H1 (cell line): ENCODE measurements at places on chromosomes 4 and X.
A peak's percentile ranks its signal among the peaks of the same experiment; 100 is the strongest.

- DNase-seq: no peak
These were observed 297.8 kb downstream of the RAPGEF2 start for GRCh38 chr4:159400558-159401225.

DNA sequence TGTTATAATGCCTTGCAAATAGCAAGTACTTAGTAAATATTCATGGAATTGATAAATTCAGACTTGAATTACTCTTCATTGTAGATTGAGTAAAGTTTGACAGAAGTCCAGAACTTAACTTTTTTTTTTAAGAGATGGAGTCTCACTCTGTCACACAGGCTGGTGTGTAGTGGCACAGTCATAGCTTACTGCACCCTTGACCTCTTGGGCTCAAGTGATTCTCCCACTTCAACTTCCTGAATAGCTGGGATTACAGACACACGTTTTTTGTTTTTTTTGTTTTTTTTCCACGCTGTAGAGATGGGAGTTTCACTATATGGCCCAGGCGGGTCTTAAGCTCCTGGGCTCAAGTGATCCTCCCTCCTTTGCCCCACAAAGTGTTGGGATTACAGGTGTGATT lies 32.1 kb downstream of the UBE2K start:
- no peak for DNase-seq

DNA sequence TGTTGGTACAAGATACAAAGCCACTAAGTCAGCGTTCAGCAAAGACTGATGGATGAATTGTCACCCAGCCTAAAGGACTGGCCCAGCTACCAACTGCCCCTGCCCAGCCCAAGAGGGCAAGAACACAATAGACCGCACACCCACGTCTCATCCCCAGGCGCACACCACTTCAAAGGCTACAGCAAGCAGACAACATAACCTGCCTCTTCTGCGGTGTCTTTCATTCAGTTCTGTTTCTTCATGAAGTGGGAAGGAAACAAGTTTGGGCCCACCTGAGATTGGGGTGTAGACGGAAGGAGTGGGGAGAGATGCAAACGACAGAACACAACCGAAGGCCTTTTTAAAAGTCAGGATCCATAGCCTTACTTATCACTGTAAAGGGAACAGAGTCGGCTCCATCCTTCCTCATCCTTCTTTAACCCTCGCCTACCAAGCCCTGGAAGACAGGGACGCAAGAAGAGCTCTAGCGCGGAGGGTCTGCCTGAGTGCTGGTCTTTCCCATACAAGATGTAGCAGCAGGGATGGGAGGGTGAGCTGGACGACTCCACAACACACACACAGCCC lies 691 bp downstream of the SCARB2 start:
- DNase-seq: no peak

DNA sequence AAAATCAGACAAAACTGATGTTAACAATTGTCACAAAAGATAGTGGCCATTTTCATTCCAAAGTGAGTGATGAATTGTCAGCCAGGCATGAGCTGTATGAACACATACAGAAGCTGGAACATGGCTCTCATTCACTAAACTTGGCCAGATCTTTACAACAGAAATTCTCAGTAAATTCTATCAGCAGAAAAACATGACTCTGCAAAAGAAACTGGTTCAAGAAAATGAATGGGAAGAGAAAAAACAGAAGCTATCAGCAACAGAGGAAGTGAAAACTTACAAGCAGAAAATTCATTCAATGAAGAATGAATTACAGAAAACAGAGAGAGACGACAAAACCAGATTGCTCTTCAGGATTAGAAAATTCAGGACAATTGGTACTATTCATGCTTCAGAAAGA lies 249.6 kb downstream of the COL25A1 start:
- no peak for DNase-seq

DNA sequence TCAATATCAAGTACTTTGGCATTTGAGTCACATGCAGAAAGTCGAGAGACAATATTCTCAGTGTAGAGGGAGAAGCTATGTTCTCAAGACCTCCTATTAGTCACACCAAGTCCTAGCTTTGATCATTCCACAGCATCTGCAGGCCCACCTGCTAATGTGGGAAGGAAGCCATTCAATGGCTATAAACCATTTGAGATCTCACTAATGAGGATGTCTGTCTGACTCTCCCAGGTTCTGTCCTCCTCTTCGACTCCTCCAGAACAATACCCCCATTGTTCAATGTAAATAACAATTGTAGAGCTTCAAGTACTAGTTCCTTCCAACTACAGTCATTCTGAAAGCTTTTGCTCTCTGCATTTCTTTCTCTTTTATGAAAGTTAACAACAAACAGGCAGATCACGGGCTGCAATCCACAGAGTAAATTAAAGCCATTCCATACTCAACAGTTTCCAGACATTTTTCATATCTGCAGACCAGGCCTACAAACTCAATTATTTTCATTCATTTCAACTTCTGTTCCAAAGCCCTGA lies 140.2 kb upstream of the EDNRA start:
- no peak for DNase-seq

GRCh38 chr4:123783921-123784320 lies 387.3 kb downstream of the SPRY1 start:
- DNase-seq: no peak

GRCh38 chr4:176898791-176899190 lies 106.1 kb upstream of the VEGFC start:
- DNase-seq: no peak

DNA sequence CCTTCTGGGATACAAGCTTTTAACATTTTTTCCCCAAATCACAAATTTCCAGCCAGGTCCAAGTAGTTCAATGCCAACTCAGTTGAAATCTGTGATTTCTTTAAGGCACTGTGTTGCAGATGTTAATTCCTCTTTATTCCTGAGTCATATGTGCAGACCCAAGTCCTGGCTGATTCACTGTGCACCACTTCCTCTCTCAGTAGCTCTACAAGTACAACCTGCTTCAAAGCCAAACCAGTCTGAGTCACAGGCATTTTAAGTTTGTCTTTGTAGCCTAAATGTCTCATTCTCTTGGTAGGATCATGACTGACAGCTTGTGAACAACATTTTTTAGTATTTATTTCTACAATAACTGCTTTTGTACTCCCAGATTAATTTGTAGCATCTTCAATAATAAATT lies 165.6 kb upstream of the S100G start:
- no peak for DNase-seq

- no peak for DNase-seq
These were observed 44.9 kb downstream of the SH3RF1 start for GRCh38 chr4:169225812-169226211.

GRCh38 chr4:38664706-38665401 lies 855 bp downstream of the KLF3 start:
- peak; percentile 59 for DNase-seq

DNA sequence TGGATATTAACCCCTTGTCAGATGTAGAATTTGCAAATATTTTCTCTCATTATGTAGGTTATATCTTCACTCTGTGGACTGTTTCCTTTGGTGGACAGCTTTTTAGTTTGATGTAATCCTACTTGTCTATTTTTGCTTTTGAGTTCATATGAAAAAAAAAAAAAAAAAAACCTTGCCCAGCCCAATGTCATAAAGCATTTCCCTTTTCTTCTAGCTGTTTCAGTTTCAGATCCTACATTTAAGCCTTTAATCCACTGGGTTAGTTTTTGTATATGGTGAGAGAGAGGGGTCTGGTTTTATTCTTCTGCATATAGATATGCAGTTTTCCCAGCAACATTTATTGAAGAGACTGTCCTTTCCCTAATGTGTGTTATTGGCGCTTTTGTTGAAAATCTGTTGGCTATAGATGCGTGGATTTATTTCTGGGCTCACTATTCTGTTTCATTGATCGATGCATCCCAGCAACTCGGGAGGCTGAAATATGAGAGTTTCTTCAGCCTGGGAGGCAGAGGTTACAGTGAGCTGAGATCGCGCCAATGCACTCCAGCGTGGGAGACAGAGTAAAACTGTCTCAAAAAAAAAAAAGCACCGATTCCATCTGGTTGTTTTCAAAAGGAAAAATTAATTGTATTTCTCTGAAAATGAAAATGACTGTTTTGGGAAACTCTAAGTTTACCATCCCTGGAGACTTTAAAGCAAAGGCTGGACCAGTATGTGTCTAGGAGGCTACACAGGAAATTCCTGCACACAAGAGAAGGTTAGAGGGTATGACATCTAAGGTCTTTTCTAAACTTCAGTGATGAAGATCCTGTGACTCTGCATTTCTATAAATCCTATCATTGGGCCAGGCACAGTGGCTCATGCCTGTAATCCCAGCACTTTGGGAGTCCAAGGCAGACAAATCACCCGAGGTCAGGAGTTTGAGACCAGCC lies 35.6 kb downstream of the STEEP1 start:
- DNase-seq: no peak
